NAMALWA (cell line): ENCODE measurements at places on chromosomes 5 and 9.

DNA sequence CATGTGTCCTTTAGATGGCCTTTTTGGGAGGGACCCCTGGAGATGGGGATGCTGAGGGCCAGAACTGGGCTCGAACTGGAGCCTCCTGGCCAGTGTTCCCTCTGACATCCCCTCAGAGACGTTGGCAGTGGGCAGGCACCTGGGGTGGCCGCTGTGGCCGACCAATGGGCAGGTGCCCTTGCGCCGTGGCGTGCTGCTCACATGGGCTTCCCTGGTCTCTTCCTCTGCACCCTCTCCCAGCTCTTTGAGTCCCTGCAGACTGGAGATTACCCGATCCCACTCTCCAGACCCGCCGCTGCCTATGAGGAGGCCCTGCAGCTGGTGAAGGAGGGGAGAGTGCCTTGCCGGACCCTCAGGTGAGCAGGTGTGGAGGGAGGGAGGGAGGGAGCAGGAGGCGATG, 19.9 kb upstream of the DOLPP1 start:
- DNase-seq: no peak

- DNase-seq: peak; percentile 30
These were observed 121.9 kb upstream of the GRHPR start for GRCh38 chr9:37300620-37301019.

DNA sequence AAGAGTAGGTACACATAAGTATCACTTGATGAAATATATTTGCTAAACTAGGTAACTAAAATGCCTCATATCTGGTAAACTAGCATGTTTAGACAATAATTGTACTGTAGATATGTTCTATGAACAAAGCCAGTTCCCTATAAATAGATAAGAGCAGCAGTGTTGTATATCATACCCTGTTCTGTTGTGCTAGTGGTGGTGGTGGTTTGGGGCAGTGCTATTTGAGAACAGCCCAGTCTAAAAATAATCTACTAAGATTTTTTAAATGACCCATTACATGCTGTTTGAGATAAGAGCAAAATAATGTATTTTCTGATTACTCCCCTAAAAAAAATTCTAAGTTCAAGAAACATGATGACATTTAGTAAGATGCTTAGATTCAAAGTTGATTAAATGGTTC, 829.2 kb upstream of the DMAC1 start:
- no peak for DNase-seq

DNA sequence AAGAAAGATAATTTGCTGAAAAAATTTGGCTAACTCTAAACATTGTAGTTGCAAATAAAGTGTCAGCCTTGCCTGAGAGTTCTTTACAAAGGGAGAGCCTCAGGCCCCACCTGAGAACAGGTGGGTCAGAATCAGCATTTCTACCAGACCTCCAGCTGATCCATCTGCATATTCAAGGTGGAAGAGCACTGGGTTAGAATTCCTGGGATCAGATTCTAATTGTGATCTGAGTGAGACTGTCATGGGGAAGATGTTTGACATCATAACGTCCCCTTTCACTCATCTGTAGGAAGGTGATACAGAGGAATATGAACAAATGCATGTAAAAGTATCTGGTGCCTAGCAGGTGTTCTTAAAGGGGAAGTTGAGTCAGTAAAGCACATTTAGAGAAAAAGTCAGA, 54.6 kb downstream of the FBXL7 start:
- DNase-seq: no peak

- no peak for DNase-seq
These were observed 4.8 kb downstream of the IRF1 start for GRCh38 chr5:132485641-132486317.

DNA sequence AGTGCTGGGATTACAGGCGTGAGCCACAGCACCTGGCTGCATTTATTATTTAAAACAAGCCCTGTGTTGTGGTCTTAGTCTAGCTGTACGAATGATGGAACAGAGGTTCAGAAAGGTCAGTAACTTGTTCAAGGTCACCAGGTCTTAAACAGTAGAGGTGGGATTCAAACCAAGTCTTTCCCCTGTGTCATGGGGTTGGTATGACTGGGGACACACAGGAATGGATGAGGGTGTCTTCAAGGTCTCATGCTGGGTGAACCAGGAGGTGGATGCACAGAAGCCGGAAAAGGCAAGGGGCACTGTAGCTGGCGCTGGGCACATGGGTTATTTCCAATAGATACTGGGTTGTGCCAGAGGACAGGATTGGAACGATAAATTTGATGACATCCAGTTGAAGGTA, 32.2 kb upstream of the TJP2 start:
- DNase-seq: no peak

DNA sequence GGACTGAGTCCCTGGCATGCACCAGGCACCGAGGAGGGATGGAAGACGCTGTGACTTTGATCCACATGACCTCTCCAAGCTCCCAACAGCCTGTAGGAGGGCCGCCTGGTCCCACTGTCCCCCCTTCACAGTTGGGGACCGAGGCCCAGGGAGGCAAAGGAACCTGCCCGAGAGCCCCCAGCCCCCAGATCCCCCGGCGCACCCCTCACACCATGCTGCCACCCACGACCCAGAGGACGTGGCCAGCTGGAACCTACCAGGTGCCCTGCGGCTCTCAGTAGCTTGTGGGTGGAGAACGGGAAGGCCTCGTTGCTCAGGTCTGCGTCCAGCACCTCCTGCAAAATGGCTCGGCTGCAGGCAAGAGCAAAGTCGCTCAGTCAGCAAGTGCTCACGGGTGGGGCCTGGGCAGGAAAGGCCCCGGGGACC, 48.8 kb downstream of the DBH start:
- no peak for DNase-seq

- DNase-seq: no peak
These were observed 237.8 kb downstream of the SEC61B start for GRCh38 chr9:99459919-99460318.

DNA sequence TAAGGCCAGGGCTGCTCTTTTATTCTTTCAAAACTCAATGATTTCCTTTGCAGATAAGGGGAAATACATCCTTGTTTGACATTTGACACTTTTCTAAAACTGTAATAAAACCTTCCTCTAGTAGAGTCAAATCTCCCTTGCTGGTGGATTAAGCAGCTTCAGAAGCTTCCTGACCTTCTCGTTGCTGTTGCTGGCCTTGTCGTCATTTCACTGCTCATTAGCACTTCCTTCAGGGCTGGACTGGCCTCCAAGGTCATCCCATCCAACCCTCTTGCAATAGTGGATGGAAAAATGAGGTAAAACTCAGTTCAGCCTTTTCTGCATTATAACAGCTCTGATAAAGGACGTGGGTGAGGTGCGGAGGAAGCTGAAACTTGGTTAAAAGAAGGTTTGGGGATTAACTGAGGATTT, 1.1 kb upstream of the ADAMTSL1 start:
- DNase-seq: no peak

DNA sequence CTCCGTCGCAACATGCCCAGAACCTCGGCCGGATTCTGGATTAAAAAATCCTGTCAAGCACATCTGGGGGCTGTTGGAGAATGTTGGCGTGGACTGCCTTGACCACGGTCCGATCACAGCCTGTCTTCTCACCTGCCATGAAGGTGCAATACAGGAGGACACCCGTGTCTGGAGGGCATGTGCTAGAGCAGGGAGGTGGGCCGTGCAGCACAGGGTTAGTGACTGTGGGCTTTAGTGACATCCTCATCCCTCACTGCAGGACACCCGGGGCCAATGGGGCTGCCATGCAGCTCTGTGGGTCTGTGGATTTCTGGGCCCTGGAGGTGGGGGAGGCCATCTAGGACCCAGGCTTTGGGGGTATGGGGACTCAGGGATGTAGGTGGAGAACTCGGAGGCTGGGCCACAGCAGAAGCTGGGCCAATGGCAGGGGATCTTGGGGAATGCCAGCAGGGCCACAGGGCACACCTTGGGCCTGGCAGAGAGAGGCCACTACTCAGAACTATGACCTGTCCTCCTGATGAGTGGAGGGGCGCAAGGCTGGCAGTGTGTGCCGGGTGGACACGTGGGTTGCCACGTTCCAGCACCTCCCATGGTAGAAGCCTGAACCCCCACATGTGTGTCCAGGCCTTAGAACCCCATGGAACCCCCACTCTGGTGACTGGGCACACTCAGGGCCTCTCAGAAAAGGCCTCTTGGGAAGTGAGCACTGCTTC, 23.3 kb downstream of the ZDHHC11B start:
- no peak for DNase-seq

GRCh38 chr9:110447476-110447875, 109.8 kb upstream of the TXNDC8 start:
- no peak for DNase-seq

- no peak for DNase-seq
These were observed 968.1 kb downstream of the TAF11L14 start for GRCh38 chr5:18602402-18602801.

DNA sequence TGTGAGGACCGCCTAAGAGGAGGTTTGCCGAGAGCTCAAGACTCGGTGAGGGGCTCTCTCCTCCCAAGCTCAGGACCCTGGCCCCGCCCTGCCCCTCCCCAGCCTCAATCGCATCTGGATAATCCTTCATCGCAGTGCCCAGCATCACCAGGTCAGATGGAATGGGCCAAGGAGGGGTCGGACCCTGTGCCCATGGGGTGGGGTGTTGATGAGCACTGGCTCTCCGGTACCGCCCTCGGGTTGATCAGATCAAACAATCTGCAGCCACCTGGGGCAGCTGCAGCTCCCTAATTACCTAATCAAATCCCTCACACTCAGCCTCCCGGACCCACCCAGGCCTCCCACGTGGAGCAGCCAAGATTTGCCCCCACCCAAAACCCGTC, 24.4 kb upstream of the TDRD7 start:
- no peak for DNase-seq

DNA sequence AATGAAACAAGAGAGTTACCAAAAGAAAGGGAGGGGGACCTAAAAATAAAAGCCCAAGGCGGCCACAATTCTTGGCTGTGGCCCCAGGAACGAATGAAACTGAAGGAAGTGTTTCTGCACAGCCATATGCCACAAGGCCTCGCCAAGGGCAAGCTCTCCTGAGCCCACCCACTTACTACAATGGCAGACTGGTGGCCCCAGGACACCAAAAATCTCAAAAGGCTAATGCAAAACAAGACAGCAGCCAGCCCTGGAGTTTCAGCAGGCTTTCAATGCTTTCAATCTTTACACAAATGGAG, 4.0 kb downstream of the CAMSAP1 start:
- no peak for DNase-seq

DNA sequence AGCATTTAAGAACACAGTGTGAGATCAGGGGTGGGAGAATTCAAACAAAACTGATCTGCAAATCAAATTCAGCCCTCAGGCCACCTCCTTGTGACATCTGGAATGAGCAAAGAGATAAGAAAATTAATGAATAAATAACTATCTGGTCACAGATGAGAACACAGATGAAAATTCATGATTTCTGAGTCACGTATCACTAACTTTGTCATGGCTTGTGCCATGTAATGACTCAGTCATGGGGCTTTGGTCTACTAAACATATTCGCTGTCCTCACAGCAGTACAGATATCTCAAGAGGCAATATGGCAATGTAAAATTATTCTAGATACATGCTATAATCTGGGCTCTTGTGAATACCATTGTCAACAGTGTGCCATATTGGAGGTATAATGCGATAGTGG, 274.4 kb downstream of the MAN2A1 start:
- no peak for DNase-seq

DNA sequence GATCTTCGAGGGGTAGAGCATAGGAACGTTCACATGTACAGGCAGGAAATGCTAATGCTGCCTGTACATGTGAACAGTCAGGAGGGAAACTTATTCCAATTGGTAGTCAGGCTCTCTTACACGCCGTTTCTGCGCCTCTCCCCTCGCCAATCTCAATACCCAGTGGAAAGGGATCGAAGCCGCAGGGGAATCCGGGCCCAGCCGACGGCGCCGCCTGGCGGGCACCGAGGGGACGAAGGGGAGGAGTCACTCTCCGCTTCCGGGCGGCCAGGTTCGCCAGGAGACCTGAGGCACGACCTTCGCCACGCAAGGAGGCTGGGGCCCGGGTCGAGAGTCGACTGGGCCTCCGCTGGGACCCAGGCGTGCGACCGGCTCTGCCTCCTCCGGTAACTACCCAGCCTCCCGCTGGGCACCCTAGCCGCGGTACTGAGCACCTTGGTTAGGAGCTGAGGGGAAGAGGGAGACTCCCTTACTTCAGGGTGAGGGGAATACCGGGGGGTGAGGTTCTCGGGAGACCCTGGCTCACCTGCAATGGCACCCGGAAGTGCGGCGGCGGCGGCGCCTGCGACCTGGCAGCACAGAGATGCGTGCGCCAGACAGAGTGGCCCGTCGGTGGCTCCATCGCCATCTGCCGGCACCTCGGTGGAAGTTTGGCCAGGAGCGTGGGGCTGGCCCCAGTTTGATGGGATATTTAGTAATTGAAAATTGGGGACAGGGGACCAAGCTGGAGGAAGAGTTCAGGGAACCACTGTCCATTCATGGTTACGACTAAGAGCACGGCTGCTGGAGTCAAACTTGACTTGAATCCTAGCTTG, at the start of gene PIGO:
TSS of gene PIGO (minus strand) at position 557 of the 815 bp plus-strand sequence. CDS start 1,026 bp downstream, outside the sequence.
- DNase-seq: peak; percentile 91

DNA sequence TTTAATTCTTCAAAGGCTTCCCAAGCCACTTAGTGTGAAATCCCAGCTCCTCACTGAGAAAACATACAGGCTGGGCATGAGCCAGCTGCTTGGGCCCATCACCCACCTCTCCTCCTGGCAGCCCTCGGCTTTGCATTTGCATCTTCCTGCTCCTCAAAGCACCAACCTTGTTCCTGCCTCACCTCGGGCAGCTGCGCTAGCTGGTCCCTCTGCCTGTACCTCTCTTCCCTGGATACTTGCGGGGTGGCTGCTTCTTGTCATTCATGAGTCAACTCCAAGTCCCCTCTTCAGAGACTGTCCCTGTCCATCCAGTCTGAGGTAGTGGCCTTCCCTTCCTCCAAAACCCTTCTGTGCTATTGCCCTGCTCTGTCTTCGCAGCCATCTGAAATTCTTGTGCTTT, 116.1 kb upstream of the CXCL14 start:
- DNase-seq: no peak

DNA sequence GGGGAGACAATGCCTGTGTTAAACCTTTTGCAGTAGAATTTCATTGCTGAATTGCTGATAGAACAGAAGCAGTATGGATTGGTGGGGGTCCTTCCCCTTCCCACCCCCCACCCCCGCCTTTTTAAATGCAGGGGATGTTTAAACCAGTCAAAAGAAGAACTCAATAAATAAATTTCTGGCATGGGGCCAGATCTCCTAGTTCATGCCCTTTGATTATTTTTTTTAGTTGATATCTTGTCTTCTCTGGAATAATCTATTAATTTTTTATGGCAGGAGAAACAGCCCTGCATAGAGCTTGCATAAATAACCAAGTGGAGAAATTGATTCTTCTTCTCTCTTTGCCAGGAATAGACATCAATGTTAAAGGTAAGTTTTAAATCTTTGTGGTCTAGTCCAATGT, 72.8 kb downstream of the SLF1 start:
- DNase-seq: no peak

- DNase-seq: no peak
These were observed 27.9 kb downstream of the PCDH1 start for GRCh38 chr5:141850244-141850768.
